CD8-positive, alpha-beta memory T cell (primary cell): ENCODE measurements at places on chromosomes 6 and 20. TPM values are rescaled to one million over a fixed set of nuclear protein-coding genes. Genes with fewer than 3 reads are reported as not detected.

DNA sequence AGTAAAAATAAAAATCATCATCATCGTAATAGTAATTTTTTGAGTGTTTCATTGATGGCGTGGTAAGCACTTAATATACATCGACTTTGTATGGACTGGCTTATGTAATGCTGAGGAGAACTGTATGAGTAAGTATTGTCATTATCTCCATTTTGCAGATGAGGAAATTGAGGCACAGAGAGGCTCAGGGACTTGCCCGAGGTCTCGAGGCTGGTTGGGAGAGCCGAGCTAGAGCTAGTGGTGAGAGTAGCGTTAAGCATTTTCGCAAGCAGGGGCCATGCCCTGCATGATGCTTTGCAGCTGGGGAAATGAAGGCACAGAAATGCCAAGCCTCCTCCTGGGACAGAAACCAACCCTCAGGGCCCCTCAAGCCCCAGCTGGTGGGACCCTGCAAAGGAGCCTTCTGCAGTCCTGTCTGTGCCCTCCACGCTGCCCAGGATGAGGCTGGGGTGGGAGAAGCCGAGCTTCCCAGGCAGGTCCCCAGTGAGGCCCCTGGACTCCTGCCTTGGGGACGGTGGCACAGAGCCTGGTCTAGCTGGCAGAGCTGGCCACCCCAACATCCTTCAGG is 31.1 kb upstream of the STX16 start:
- DNase-seq = no peak

The PAK1IP1 gene
- polyA plus RNA-seq = 18.8 TPM

DNA sequence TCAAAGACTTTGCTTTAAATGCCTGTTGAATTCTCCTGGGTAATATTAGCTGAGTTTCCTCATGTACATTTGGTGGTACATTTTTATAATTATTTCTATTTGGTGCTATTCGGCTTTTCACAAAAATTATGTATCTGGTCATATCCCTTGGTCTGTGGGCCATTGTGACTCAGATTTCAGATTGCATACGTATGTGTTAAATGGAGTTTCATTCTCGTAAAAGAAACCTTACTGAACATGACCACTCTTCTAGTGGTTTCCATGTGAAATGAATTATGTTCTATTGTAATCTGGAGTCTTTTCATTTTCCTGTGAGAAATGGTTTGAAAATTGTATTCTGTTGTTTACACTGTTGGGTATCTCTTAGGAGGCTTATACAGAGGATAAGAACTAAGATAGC is 386.2 kb upstream of the FLRT3 start:
- no peak for DNase-seq

The C20orf202 gene
- polyA plus RNA-seq = not detected

- no peak for DNase-seq
Measured at GRCh38 chr20:57364451-57364850, 13.4 kb downstream of the RAE1 start.

- DNase-seq = no peak
Measured at GRCh38 chr6:94005835-94006234, 586.5 kb upstream of the EPHA7 start.

DNA sequence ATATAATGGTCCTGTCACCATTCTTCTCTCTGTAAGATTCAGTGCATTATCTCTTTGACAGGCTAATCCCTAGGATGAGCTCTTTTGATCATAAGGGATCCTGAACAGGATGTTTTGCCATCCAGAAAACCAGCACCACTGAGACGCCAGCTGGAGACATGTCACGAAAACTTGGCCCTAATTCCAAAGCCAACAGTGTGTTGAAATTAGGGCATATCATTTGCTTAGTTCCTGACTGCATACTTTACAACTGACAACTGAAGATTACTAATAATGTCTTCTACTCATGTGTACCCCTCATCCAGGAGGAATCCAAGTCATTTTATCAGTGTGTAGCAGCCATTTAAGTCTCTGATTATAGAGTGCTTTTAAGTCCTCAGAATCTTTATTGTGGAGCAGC is 243.6 kb downstream of the KCNQ5 start:
- DNase-seq = no peak

DNA sequence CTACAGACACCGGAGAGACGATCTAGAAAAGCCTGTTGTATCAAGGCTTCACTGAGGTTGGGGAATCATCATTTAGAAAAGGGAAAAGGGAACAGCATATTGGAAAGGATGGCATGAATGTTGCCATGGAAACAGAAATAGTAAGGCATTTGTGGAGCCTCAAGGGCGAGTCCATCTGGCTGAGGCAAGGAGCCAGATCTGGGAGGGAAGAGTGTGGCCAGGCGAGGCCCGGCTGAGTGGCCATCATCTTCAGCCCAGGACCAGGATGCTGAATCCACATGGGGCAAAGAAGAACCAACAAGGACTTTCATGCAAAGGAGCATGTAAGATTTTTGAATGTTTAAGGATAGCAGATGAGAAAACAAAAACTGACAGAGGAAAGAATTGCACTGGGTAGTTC is 85.8 kb downstream of the MAP3K5 start:
- no peak for DNase-seq
